ENCODE measurements at places on chromosomes 12 and 14.

DNA sequence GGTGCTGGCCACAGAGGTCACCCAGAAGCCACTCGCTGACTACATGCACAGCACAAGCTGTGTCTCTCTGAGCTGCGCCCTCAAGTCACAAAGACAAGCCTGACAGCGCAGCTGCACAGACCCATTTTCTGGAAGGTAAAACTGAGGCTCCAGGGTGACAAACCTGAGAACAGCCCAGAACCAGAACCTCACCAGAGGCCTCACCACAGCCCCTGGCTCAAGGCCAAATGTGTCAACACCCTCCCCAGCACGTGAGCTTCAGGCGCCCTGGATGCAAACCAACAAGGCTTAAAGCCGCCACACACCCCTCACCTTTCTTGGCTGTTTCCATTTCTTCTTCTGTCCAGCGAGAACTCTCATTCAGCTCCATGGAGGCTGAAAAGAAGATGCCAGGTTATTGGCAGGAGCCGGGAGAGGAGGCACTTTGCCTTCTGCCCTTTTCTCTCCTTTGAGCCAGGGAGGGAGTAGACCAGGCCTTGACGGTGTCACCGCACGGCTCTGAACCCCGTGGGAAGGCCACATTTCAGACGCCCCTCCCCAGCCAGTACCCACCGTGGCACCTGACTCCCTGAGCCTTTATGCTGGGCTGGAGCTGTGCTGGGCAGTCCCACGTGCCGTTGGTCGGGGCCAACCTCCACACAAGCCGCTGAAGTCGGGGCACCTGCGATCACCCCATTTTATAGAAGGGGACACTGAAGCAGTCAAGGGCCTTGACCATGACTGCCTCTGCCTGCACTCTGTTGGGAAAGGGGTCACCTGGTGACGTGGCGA, 103.1 kb downstream of the RFLNA start:
- DNase-seq: peak; percentile 73

DNA sequence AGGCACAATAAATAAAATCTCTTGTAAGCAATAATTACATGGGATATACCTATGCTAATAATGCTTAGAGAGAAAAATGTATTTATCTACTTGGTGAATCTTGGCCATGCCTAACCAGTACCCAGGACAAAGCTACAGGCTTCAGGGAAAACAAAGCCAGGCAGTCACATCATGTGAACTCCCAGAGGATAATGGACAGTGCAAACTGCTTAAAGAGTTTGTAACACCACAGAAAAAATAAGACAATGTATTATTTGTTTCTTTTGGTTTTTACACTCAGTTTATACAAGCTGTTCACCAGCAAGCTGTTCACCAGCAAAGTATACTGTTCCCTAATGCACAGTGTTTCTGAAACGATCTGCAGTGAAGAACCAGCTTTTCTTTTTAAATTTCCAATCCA, 38.0 kb downstream of the DICER1 start:
- no peak for DNase-seq

GRCh38 chr12:120668868-120669840, 17.8 kb upstream of the MLEC start:
- DNase-seq: no peak

DNA sequence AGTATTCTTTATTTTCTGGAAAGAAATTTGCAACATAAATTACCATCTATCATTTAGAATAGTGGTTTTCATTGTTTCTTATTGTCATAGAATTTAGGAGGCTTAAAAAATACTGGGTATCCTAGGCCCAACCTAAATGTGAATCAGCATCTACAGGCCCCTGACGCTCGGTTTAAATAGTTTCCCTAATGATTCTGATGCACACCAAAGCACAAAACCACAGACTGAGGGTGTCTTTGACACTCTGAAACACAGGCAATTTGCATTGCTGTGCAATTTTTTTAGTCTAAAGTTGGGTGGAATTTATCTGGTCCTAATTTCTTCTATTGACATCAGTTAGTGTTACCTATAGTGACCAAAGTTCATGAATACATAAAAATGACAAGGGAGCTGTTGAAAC, 87.6 kb upstream of the SSTR1 start:
- DNase-seq: no peak

GRCh38 chr14:37580146-37580545, 14.9 kb downstream of the FOXA1 start:
- no peak for DNase-seq

GRCh38 chr12:2194060-2194459, 141.3 kb downstream of the CACNA1C start:
- no peak for DNase-seq

DNA sequence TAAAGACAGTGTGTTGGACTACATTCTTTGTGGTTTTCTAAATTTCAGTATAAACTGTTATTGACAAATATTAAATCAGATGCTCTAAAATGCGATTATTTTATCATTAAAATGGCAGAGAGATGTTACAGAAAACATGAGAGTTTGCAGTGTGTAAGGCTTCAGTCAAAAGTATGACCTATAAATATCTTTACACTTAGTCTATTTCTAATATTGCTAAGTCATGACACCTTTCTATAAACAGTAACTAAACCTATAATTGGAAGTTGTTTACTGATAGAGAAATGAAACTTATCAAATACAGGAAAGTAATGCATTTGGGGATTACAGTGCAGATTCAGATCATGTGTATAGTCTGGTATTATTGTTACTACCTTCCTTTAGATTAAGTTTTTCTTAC, 68.9 kb upstream of the YARS2 start:
- no peak for DNase-seq

DNA sequence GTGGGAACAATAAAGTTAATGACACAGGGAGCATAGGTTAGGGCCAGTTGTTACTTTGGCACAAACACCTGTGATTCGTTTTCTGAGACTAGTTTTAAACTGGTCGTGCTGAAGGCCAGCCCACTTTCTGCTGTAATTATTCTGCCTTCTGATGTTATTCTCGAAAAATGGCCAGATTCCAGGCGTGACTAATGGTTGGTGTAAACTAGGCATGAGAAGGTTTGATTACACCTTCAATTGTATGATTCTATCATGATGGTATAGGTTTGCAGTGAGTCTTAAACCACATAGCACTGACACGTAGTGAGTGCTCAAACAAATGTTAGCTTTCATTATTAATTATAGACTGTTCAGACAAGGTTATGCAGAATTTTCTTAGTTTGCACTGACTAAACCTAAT, 39.0 kb downstream of the CKB start:
- DNase-seq: no peak

DNA sequence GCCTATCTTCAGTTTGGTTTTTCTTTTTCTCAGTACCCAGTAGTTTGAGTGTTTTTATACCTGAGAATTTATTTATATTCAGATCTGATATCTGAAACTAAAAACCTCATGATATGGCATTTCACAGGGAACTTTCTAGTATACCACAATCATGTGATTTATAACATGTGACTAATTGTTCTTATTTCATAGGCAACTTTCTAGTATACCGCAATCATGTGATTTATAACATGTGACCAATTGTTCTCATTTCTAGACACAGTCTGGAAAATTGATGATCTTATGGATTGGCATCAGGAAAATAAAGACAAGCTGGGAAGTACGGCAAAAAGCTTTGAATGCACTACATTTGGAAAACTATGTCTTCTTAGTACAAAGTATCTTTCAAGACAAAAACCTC, 20.6 kb downstream of the ZNF268 start:
- DNase-seq: no peak

GRCh38 chr14:64979336-64980074, 7.2 kb upstream of the FNTB start:
- DNase-seq: no peak

- DNase-seq: no peak
These were observed 179.0 kb upstream of the IGF1 start for GRCh38 chr12:102659200-102659911.

DNA sequence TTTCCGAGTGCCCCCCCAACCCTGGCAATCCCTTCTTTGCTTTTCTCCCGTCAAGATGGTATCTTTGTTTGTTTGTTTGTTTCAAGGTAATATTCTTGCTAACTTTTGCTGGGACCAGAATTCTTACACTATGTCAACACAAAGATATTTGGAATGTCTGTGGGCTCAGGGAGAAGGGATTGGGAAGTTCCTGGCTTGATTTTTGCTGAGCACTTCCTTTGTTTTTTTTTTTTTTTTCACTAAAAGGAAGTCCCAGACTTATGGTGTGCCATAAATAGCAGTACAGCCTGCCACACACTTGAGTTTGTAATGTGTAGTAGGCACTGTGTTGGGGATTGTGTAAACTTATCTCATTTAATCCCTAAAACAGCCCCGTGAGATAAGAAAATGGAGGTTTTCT, 11.2 kb upstream of the RNU6-7 start:
- DNase-seq: no peak

GRCh38 chr12:132597333-132598316, 12.8 kb downstream of the LRCOL1 start:
- peak; percentile 42 for DNase-seq

DNA sequence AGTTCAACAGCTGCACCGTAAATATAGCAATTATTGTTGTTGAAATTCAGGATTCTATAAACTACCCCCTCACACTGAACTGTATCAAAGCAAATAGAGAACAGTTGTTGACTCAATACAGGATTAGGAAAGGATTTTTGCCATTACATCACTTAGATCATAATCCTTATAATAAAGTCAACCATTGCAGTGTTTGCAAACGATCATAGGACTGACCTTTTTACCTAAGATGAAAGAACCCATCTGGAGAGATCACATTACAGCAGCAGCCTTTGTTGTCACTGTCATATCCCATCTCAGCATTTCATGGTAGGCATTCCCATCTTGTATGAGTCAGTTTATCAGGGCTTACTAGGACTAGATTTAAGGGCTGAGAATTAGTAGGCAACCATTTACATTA, 96.1 kb downstream of the IPO8 start:
- no peak for DNase-seq

GRCh38 chr12:102197789-102198188, at the start of gene PMCH:
Gene PMCH (minus strand): TSS chr12:102197833. CDS start chr12:102197770, 63 bp downstream.
- no peak for DNase-seq

GRCh38 chr12:111334393-111334915, 34.4 kb downstream of the PHETA1 start:
- no peak for DNase-seq

GRCh38 chr12:101552277-101552676, 42.5 kb upstream of the MYBPC1 start:
- no peak for DNase-seq

- DNase-seq: no peak
These were observed 9.3 kb downstream of the ITGA7 start for GRCh38 chr12:55698241-55698955.

GRCh38 chr12:132953771-132954170, 2.3 kb downstream of the ZNF605 start:
- DNase-seq: no peak

GRCh38 chr12:14442221-14442881, 76.9 kb downstream of the ATF7IP start:
- DNase-seq: no peak

GRCh38 chr12:120711411-120711810, 1.2 kb downstream of the UNC119B start:
- no peak for DNase-seq

- no peak for DNase-seq
These were observed 79.9 kb upstream of the CD163 start for GRCh38 chr12:7583471-7583870.

DNA sequence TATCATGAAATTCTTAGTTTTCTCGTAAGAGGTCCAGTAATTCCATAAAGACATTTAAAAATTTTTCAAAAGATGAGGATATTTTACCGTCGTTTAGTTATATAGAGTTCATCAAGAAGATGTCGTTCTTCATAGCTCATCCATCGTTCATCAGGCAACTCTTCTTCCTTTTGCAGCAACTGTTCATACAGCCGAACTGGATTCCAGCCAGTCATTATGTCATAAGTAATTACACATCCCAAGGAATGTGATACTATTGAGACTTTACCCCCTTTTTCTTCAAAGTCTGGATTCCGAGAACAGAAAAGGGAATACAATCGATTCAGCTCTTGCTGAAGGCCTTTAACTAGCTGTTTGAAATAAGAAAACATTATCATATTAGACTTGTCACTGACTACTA, 90.3 kb downstream of the DDHD1 start:
- no peak for DNase-seq

GRCh38 chr12:51351913-51352532, 5.5 kb upstream of the CELA1 start:
- peak; percentile 67 for DNase-seq

- DNase-seq: no peak
These were observed 371.8 kb downstream of the RPL10L start for GRCh38 chr14:46279776-46280175.

DNA sequence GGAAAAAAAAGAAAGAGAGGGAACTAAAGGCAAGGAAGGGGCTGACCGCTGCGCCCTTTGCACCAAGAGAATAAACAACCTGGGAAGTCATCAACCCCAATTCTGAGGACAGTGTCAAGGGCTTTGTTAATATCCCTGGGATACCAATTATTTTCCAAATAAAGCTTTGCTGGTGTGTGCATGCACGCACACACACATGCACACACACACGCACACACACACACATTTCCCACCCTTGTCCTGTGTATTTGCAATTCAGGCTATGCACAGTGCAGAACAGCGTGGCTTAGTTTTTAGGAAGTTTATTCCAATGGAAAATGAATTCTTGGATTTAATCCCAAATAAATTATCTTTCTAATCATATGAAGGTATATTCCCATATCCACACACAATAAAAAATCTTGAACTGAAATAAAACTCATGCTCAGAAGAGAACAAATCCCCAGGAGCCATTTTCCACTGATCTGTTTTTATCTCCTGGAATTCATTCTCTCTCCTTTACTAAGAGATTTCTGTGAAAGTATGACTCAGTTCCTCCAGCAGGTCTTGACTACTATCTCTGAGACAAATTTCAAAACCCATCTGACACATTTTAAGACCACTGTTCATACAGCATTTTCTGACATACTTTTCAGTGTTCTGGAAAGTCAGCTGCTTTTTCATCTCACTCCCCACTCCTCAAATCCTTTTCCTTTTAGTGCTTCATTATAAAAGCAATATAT, 334.4 kb upstream of the ATP2B1 start:
- no peak for DNase-seq

DNA sequence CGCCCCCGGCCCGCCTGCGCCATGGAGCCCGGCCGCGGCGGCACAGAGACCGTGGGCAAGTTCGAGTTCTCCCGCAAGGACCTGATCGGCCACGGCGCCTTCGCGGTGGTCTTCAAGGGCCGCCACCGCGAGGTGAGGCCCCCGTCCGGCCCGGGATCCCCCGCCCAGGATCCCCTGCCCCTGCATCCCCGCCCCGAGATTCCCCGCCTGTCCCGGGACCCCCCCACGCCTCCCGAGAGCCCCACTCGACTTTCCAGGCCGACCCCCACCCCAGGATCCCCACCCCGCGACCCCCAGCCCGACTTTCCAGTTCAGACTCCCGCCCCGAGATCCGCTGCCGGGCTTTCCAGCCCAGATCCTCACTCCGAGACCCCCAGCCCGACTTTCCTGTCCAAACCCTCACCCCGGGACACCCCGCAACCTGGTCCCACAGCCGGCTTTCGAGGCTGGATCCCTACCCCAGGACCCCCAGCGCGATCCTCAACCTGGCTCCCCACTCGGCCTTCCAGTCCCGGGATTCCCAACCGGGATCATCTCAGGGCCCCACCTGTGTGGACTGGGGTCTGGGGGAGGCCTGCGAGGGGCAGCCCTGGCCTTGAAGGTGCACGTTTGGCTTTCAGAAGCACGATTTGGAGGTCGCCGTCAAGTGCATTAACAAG, 688 bp downstream of the ULK1 start:
- DNase-seq: peak; percentile 64

GRCh38 chr12:68963856-68964745, 31.1 kb upstream of the CPM start:
- DNase-seq: no peak

- no peak for DNase-seq
These were observed 141.1 kb downstream of the PIWIL1 start for GRCh38 chr12:130478786-130479185.
